ENCODE measurements at places on chromosomes 11 and 22. TPM values are rescaled to one million over a fixed set of nuclear protein-coding genes. Genes with fewer than 3 reads are reported as not detected.
A peak's percentile ranks its signal among the peaks of the same experiment; 100 is the strongest.

The HEPACAM gene
- 0.04 TPM for polyA plus RNA-seq

DNA sequence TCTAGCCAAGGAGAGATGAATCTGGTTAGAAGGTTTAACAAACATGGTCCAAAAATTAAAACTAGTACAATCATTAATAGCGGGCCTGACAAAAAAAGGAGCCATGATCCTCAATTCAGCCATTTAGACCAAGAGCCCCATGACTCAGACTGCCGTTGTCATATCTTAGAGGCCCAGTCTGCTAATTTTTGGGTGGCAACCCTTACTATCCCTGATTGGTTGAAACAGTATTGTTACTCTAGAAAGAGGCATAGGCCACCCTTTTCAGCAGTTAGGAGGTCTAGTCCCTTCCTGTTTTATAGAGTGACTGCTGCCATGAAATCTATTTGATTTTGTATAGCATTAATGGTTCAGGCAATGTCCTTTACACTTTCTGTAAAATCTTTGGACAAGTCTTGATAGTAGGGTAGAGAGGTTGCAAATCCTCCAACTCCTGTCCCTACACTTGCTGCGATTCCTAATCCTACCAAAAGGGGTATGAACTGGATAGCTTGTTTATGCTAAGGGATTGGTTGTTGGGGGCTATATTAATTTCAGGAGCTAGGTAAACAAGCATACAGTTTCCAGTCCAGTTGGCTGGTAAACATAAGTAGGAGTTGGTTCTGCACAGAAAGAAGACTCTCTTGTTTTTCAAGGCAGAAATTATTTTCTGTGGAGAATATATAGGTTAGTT lies 1056.3 kb upstream of the CNTN5 start:
- DNase-seq = no peak

The TMEM80 gene
- 36.1 TPM for polyA plus RNA-seq

DNA sequence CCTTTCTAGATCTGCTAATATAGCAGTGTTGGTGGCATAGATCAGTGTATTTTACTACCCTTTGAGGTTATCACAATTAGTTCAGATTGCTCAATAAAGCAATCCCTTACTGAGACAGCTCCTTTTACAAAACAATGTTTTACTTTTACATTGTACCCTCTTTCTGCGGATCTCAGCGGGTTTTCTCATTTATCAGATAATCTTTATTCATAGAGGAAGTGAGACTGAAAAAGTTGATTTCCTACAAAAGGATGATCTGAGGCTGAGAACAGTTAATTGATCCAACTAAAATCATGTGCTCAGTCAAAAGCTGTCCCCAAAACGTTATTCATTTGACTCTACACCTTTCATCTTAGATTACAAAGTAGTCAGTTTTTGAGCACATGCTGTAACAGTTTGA lies 2319.9 kb downstream of the LRRC4C start:
- DNase-seq = peak; percentile 20

The LINC01488 gene
- 0.09 TPM for polyA plus RNA-seq

- DNase-seq = no peak
Measured at GRCh38 chr22:19608003-19608690, 83.9 kb upstream of the CLDN5 start.

DNA sequence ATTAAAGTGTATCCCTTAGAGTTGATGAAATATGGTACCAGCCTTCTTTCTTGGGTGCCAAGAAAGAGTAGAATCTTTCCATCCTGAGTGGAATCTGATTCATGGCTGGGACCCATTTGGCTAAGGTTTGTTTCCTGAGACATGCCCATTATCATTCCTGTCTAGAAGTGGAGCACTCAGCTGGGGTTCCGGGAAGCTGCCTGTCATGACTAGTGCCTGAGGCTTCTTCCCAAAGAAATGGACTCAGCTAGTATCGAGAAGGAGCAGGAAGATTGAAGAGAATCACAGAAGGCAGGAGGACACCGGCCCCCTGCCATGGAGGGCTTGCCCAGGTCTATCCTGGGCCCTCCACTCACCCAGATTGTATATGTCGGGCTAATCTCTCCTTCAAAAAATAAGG lies 57.6 kb downstream of the KREMEN1 start:
- no peak for DNase-seq

The KCNE3 gene
- polyA plus RNA-seq = 33.1 TPM

DNA sequence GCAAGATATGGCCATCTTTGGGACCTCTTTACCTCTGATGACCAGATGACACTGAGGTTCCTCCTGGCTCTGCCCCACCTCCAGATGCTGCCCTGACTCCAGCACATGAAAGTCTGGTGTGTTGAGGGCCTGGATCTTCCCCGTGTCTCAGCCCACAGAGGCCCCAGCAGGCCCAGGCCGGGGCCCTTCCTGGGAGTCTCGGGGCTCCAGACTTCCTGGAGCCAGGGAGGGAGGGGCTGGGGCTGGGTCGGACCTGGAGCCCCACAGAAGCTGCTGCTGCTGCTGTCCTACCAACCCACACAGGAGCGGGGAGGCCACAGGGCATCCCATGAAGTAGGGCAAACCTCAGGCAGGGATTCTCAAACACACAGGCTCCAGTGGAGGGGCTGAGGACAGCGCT lies 32.2 kb upstream of the WNT11 start:
- peak; percentile 69 for DNase-seq

GRCh38 chr22:45992737-45993136 lies 15.8 kb upstream of the WNT7B start:
- DNase-seq = no peak

GRCh38 chr11:61139387-61139786 lies 21.8 kb downstream of the VPS37C start:
- no peak for DNase-seq

DNA sequence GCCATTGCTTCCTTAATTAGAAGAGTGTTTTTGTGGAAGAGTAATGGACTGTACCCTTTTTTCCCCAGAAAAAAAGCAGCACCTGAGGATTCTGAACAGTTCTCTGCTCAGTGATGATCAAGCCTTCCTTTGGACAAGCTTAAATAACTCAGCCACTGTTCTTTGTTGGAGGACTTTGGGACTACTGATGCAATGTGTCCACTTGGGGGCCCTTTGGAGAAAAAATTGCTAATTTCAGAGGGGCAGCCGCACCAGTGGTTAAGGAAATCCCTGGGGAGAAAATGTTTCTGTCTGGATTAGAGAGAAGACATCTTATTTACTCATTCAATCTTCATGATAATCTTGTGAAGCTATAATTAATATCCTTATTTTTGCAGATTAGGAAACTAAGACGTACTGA lies 5.3 kb upstream of the KMT2A start:
- no peak for DNase-seq

GRCh38 chr11:65814131-65814985 lies 19.4 kb upstream of the SNX32 start:
- peak; percentile 57 for DNase-seq

GRCh38 chr22:29994027-29994715 lies 86.1 kb upstream of the HORMAD2 start:
- DNase-seq = no peak

The CATSPERZ gene
- polyA plus RNA-seq = 0.15 TPM

DNA sequence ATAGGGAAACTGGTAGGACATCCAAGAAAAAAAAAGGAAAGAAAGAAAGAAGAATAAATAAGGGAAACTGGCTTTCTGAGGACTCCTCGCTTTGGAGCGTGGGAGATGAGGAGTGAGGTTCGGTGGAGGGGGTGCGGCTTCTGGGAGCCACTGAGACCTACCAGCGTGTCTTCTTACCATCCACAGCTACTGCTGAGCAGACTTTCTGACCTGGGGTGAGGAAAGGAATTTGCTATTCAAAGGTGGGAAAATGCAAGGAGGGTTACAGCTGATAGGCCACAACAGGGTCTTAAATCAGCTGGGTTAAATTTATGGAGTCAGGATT lies 488 bp upstream of the SELENOM start:
- no peak for DNase-seq

The MFRP gene
- polyA plus RNA-seq = 0.01 TPM

The C22orf42 gene
- 0.21 TPM for polyA plus RNA-seq

DNA sequence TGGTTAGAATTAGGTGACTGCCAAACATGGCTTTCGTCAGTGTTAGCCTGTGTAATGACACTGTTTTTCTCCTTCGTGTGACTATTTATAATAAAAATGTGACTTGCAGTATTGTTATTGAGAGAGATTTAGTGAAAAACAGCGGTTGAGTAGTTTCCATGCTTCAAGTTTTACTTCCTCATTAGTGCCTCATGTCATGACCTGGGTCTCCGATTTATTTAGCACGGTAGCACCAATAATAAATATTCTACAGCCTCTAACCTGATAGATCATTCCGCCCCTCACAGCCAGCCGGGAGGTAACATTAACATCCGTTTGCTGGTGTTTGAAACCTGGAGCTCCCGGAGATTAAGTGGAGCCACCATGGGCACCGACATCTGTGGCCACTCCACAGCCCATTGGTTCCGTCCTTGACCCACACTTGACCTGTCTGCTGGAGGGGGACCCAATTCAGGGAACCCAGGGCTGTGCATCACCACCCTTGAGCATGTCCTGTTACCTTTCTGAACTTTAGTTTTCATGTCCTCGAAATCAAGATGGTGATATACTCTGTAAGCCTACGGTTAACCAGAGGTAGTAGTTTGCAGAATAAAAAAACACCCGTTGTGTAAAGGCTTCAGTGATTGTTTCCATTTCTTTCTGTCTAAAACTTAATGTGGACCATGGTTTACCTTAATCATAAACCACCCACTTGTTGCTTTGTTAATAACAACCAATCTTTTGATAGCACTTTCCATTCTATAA lies 104.1 kb downstream of the ATXN10 start:
- no peak for DNase-seq

DNA sequence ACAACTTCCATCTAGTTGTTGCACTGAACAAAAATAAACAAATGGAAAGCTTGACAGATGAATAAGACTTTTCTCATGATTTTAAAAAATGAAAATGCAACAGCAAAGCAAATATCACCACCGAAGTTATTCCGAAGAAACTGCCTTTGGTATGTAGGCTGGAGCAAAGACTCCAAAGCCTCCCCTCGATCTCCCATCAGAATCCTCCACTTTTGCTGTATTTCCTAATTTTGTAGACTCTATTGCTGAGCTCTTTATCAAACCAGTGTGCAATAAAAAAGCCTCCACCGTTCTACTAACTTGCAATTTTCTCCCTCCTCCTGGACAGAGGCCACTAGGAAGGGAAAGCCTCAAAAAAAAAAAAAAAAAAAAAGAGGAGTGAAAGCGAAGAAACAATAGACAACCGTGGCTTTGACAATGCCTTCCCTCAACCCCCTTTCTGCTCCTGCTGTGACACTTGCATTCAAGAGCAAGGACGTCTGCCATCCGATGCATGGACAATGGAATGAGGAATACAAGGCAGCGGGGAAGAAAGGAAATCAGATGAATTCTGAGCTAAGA lies 190.9 kb upstream of the BLID start:
- DNase-seq = no peak
